ENCODE measurements at places on chromosomes 1 and 21. TPM values are rescaled to one million over a fixed set of nuclear protein-coding genes. Genes with fewer than 3 reads are reported as not detected.

Gene CZIB
- 40.6 TPM for polyA plus RNA-seq

Gene DNASE2B
- 0.15 TPM for polyA plus RNA-seq

Gene LCE3D
- not detected for polyA plus RNA-seq

Gene SERTAD4
- 0.34 TPM for polyA plus RNA-seq

DNA sequence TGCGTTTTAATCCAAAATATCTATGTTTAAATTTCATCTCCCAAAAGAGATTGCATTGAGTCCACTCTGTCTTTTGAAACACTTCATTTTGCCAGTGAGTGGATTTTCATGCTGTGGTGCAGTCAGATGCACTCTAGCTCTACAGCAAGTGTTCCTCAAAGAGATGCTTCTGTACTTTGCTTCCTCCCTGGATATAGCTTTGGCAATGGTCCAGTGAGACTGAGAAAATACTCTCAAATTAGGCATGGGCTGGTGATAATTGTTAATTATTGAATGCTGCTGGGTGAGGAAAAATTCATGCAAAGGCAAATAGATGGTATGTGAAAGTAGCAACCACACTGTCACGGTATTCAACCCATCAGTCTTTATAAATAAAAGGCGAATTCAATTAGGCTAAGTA lies 396.9 kb downstream of the ADGRL2 start:
- no peak for DNase-seq

DNA sequence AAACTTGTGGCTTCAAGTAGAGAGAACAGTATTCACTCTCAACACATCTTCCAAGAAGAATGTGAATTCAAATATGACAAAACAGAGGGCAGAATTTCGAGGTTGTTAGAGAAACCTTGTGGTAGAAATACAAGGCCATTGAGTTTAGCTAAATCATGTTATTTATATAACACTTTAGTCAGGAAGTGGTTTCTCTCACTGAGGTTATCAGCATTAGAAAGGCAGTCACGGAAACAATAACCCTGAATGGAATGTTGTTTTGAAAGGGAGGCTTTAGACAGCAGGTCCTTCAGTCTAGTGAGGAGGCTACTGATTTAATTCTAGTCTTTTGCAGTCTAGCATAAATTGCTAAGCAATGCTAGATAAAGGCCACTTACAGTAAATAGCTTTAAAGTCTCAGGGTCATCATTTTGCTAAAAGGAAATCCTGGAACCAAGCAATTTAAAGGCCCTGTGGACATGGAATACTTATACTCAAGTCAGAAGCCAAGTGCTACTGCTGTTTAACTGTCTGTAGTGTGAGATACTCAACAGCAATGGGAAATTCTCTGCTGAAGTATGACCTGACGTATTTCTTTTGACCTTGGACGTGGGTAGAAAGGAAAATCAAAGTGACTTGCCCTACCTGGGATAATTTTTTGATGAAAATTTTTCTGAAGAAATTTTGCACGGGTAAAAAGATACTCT lies 89.0 kb upstream of the CHODL start:
- no peak for DNase-seq
